Stimulated activated CD8-positive, alpha-beta memory T cell treated with anti-CD3 and anti-CD28 coated beads, Interleukin-4, amount 100 ng/mL, for 48 hours (primary cell): ENCODE measurements at places on chromosomes 12 and 14.

- no peak for DNase-seq
These were observed 493.3 kb downstream of the EGLN3 start for GRCh38 chr14:33457617-33458016.

GRCh38 chr12:4118017-4118510, 155.5 kb upstream of the CCND2 start:
- no peak for DNase-seq

DNA sequence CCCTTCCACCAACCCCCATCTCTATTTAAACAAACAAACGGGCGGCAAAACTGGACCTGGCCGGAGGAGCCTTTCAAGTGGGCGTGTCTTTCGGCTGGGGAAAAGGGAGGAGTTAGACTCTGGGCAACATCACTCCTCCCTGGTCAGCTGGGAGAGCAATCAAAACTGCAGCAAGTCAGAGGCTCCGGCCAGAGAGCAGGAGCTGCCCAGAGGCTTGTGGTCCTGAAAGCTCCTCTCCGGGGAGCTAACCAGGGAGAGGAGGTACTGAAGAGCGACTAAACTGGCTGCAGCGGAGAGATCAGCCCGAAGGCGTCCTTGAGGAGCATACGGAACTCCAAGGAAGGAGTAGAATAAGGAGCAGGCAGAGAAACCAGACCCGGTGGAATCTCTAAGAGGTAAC, at the start of gene NEUROD4:
Gene NEUROD4 (plus strand): TSS at position 191 of the 400 bp plus-strand sequence. CDS start 6,466 bp downstream, outside the sequence.
- DNase-seq, result no peak

DNA sequence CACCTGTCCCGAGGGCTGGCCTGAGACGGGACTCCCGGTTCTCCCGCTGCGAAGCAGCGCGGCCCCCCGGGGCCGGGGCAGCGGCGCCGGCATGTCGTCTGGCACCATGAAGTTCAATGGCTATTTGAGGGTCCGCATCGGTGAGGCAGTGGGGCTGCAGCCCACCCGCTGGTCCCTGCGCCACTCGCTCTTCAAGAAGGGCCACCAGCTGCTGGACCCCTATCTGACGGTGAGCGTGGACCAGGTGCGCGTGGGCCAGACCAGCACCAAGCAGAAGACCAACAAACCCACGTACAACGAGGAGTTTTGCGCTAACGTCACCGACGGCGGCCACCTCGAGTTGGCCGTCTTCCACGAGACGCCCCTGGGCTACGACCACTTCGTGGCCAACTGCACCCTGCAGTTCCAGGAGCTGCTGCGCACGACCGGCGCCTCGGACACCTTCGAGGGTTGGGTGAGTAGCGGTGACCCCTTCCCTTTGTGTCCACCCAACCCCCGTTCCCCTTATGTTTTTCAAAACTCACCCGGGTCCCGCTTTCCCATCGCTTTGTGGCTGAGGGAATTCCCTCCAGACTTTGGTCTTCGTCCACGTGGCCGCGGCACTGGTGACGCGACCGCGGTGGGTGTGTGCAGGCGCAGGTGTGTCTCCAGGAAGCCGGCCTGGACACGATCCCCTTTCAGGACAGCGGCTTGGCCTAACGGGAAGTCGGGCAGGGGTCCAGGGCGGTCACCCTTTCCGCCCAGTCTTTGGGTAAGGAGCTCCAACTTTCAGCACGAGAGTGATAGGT, 826 bp downstream of the PRKCH start:
- peak; percentile 62 for DNase-seq

DNA sequence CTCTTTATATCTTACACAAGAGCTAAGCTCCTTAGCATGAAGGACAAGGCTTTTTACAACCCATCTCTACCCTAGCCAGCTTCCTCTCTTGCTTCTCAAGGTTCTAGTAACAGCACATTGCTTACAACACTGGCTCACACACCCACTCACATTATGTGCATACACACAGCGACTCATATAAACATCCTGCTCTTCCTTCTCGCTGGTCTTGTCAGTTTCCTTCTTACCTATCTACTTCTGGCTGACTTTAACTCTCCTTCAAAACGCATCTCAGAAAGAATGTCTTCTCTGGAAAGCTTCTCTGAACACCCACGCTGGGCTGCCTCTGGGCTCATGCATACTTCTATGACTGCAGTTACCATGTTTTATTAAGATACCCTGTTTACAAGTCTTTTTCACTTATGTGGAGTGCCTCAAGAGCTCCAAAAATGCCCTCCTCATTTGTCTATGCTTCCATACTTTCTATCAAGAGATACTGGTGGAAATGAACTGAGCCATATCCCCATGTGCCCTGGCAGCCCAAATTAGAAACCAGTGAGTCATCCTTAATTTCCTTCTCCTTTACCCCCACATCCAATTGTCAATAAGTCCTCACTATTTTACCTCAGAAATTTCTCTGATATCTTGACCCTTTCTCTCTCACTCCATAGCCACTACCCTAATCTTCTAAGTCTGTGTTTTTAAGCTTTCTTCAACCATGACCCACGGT, 126.9 kb upstream of the KRAS start:
- peak; percentile 42 for DNase-seq

- DNase-seq, result no peak
These were observed 238.5 kb downstream of the RBM19 start for GRCh38 chr12:113727651-113728061.

DNA sequence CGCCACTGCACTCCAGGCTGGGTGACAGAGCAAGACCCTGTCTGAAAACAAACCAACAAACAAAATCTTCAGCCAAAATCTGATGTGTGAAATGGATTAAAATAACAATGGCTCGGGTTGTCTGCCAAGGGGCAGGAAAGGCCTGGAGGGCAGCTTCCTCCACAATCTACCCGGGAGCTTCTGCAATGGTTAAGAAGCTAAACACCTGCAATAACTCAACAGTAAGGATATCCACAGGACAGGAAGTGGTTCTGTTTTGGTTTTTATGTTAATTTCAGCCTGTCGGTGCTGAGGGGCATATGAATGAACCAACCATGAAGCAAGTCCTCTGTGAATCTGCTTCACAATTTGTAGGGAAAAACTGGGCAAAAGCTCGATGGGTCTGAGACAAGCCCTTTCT, 34.4 kb downstream of the RAD52 start:
- no peak for DNase-seq

GRCh38 chr14:34770901-34771300, 56.5 kb upstream of the CFL2 start:
- DNase-seq, result no peak

GRCh38 chr12:93944911-93945310, 203.5 kb upstream of the PLXNC1 start:
- no peak for DNase-seq

GRCh38 chr12:105418229-105418628, 87.7 kb downstream of the C12orf75 start:
- DNase-seq, result no peak

GRCh38 chr14:57961786-57962060, 95.8 kb upstream of the SLC35F4 start:
- no peak for DNase-seq

DNA sequence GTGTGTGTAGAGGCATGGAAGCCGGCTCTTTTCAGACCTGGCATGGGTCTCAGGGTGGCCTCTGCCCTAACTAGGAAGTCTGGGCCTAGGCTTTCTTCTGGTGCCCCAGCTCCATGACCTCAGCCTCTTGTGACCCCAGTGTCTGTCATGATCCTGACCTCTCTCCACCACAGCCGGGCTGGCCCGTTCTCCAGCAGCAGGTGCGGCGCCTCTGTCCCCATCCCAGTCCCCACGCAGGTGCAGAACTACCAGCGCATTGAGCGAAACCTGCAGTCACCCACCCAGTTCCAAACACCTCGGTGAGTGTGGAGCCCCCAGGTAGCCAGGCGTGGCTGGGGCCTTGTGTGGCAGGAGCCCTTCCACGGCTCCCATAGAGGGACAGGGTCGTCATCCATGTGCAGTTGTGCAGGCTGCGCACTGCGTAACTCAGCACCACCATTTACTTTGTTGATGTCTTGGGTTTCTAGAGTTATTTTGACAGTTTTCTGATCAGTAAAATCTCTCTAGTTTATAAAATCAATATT, 14.8 kb upstream of the PUS1 start:
- DNase-seq, result no peak

- DNase-seq, result no peak
These were observed 66.4 kb downstream of the TESC start for GRCh38 chr12:117032593-117033381.

- no peak for DNase-seq
These were observed 24.1 kb downstream of the PTGER2 start for GRCh38 chr14:52338051-52338681.

DNA sequence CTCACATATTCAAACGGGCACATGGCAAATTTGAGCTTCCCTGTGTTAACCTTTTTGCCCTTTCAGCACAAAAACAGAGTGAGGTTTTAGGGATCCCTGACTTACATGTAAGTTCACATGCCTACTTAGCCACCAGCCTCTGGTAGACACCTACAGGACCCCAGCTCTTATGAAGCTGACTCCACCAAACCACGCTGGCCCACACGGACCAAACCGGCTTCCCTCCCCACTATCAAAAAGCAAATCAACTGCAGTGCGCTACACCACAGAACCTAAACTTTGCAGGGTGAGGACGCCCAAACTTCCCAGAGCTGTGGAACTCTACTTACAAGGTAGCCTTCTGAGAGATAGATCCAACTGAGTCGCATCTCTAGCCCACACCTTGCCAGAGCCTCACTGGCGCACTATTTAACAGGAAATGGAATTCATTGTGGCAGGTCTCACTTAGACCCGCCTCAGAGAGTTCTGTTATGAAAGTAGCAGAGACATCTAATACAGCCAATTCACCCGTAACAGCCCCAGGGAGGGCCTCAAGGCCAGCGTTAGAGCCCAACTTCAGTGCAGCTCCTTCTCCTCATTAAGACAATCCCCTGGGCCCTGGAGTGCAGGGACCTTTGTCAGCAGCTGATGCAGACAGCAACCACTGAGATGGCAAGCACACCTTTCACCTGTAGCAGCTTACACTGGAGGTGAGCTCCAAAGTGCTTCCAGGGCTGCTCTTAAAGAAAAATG, 49.2 kb downstream of the SH2B3 start:
- peak; percentile 24 for DNase-seq

- no peak for DNase-seq
These were observed 166.4 kb upstream of the FKBP4 start for GRCh38 chr12:2628401-2628800.

GRCh38 chr12:108589840-108590229, 8.0 kb downstream of the TMEM119 start:
- DNase-seq, result no peak

DNA sequence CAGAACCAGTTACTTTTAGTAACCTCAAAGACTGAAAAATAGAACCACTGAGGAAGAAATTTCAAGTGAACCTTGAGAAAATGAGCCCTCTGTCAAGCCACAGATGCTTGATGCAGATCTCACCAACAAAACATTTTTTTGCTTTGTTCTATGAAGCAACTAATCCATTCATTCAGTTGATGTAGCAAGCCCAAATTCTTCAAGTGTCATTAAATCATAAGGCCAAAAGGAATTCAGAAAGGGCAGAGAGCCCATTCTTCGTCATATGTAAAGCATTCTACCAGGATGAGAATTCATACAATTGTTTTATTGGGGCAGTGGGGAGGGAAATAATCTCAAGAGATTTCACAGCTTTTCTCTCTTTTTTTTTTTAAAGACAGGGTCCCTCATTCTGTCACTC, 218.0 kb upstream of the RGS6 start:
- DNase-seq, result no peak

DNA sequence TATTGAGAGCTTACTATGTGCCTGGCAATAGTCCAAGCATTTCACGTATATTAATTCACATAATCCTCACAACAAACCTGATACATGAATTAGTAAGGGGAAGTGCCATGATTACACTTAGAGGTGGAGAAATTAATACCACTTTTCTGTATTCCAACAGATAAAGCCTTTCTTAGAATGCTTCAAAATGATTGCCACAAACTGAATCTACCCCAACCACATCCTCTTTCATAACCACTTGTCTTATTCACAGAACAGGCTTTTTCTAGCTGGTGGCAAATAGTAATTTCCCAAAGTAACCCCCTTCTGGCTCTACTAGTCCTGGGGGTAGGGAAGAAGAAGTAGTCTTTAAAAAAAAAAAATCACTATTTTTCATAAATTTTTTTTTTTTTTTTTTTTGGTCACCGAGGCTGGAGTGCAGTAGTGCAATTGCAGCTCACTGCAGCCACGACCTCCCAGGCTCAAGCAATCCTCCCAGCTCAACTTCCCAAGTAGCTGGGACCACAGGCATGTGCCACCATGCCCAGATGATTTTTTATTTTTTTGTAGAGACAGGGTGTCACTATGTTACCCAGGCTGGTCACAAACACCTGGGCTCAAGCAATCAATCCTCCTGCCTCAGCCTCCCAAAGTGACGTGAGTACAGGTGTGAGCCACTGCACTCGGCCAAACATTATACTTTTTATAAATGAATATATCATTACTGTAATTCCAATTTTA, 59.0 kb upstream of the ARID2 start:
- DNase-seq, result no peak

DNA sequence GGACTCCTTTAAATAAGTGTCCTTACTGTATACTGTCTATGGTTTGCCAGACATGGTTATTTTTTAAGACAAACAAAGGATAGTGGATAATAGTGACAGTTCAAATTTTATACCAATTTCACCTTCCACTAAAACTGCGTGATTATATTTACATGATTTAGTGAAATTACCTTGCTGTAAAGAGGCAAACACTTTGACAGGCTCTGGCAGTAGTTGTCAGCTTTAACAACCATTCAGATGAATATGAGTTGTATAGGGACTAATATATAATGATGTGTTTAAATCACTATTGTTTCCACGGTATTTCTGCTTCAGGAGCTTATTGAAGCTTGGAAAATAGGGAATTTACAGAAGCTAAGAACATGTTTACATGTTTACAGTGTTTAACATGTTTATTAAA, 1364.0 kb downstream of the FSCB start:
- DNase-seq, result no peak

- DNase-seq, result no peak
These were observed 6.1 kb downstream of the HOXC5 start for GRCh38 chr12:54038871-54039414.

DNA sequence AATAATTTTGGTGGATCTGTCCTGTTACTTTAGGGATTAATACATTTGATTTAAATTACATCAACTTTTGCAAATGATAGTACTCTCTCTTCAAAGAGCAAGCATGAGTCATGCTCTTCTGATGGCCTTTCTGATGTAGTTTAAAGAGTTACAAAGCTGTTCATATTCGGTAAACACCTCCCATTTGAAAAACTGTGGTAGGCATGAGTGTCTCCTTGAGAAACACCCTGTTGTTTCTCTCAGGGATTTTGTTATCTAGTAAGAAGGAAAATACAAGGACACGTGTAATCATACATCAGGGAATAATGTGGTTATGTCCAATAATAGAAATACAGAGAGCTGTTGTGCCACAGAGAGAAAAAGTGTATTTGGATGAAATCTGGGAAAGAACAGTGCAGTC, 53.3 kb upstream of the E2F7 start:
- no peak for DNase-seq

DNA sequence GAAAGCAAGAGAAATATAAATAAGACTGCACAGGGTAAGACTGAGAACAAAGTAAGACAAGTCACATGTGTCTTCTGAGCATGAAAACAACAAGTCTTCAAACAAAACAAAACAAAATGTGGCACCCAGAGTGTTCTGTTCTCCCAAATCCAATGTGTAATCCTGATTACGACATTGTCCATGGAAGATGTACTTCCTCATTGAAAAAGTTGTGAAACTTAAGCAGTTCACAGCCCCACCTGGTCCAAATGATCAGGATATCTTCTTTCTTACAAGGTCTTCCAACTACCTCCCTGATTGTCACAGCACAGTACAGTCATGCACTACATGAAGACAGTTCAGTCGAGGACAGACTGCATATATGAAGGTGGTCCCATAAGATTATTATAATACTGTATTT, 23.3 kb upstream of the NEK9 start:
- no peak for DNase-seq

- no peak for DNase-seq
These were observed 983.0 kb upstream of the LRFN5 start for GRCh38 chr14:40623643-40624042.
